Purkinje cell (primary cell): ENCODE measurements at places on chromosomes 2 and 18. TPM values are rescaled to one million over a fixed set of nuclear protein-coding genes. Genes with fewer than 3 reads are reported as not detected.

Gene USP34
- 76.0 and 77.9 TPM in 2 replicates for polyA plus RNA-seq

Gene USP37
- polyA plus RNA-seq, result 4.2 and 6.2 TPM in 2 replicates

Gene PDE1A
- 16.7 and 24.6 TPM in 2 replicates for polyA plus RNA-seq

Gene GPAT2
- polyA plus RNA-seq, result 0.81 TPM in 1 of 2 replicates, not detected in the other

Gene CFAP65
- polyA plus RNA-seq, result 2.5 TPM in 1 of 2 replicates, not detected in the other

Gene ELAC1
- 2.6 and 7.6 TPM in 2 replicates for polyA plus RNA-seq

Gene RGPD8
- 0.31 and 3.1 TPM in 2 replicates for polyA plus RNA-seq

Gene SDC1
- polyA plus RNA-seq, result 3.1 and 9.0 TPM in 2 replicates

Gene OSR1
- polyA plus RNA-seq, result not detected in 2 replicates

Gene VAMP8
- 1.6 and 7.8 TPM in 2 replicates for polyA plus RNA-seq

Gene CYP27A1
- 2.8 and 3.6 TPM in 2 replicates for polyA plus RNA-seq

Gene PRKAG3
- polyA plus RNA-seq, result not detected in 2 replicates

Gene SERPINB13
- not detected in 2 replicates for polyA plus RNA-seq

Gene POLE4
- 97.8 and 136 TPM in 2 replicates for polyA plus RNA-seq

Gene LDLRAD4
- 8.9 and 9.1 TPM in 2 replicates for polyA plus RNA-seq

Gene NEU4
- not detected in 2 replicates for polyA plus RNA-seq

Gene GAD1
- polyA plus RNA-seq, result 377 and 427 TPM in 2 replicates

Gene VIL1
- polyA plus RNA-seq, result not detected in 2 replicates

Gene C1GALT1C1L
- polyA plus RNA-seq, result 1.7 and 2.1 TPM in 2 replicates

Gene THSD7B
- polyA plus RNA-seq, result 0.41 TPM in 1 of 2 replicates, not detected in the other
